Activated T-cell treated with anti-CD3 and anti-CD28 coated beads for 1 hour (primary cell): ENCODE measurements at places on chromosomes 13 and 19.

DNA sequence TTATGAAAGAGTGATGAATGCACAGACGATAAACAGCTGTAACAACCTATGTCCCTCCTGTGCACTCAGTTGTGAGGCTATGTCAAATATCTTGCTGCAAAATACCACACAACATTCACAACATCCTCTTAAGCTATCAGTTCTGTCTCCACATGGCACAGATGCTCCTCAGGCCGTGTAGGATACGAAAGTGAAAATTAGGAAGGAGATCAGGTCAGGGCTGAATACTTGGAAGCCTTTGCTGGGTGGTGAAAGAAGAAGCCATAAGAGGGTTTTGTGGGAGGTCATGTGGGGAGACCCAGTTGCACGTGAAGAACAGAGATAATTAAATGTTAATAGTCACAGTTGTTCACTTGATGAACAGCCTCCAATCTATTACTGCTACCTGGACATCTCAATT lies 58.9 kb downstream of the RXFP2 start:
- DNase-seq, result no peak

DNA sequence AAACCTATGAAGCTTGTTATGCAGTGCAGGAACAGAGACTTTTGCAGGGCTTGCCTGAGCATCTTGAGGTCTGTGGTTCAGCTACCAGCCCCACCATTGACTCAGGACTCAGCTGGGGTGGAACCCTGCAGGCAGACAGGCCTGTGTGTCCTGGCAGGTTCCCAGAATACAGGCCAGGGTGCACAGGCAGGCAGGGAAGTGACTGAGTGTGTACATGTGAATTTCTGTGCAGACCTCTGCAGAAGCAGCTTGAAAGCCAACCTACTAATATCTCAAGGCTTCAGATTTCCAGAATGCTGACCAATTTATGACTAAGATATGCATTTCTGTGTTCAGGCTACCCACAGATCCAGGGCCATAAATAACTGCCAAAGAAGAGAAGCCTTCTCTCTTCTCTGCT lies 254.4 kb downstream of the DLEU7 start:
- no peak for DNase-seq

DNA sequence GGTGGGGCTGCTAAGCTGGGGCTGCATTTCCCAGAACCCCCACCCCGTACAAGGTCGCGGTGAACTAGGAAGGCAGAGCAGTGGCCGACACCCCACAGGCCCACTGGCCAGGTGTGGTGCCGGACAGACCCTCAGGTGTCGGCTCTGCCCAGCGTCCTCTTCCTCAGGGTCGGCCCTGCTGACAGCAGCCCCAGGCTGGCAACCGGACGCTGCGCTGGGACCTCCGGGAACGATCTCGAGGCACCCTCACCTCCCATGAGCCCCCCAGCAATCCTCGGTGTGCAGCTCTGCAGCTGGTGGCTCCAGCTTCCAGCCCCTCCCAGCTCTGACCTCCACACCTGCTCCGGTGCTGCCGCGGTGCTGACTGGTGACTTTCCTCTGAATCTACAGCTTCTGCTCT lies 142.9 kb upstream of the SPACA7 start:
- DNase-seq, result no peak

DNA sequence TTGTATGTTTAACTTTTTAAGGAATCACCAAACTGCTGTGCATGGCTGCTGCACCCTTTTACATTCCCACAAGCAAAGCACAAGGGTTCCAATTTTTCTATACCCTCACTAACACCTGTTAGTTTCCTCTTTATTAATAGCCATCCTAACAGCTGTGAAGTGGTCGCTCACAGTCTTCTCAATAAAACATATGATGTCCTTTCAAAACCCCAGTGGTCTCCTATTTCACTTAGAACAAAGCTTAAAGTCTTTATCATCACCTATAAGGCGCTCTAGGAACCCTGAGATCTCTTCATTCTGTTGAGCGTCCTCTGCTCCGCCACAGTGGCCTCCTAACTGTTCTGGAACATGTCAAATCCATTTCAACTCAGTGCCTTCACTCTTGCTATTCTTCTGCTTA lies 400.5 kb downstream of the KLF12 start:
- DNase-seq, result no peak

- DNase-seq, result no peak
Observed at GRCh38 chr19:32392901-32393300, 12.7 kb upstream of the DPY19L3 start.

DNA sequence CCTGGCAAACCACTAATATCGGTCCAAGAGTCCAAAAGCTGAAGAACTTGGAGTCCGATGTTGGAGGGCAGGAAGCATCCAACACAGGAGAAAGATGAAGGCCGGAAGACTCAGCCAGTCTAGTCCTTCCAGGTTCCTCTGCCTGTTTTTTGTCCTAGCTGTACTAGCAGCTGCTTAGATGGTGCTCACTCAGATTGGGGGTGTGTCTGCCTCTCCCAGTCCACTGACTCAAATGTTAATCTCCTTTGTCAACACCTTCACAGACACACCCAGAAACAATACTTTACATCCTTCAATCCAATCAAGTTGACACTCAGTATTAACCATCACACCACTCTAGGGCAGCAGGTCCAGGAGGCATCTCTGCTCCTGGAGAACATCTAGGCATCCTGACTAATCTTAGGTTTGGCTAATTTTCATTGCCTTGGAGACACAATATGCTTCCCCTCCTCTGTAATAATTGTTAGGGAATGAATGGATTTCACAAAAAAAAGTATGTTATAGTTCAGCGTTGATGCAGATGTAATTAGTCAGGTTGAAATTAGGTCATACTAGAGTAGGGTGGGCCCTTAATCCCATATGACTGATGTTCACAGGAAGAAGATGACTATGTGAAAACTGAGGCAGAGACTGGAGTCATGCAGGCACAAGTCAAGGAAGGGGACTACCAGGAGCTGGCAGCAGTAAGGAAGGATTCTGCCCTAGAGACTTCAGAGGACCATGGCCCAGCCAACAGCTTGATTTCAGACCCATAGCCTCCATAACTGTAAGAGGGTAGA lies 183.4 kb downstream of the RBM26 start:
- DNase-seq, result no peak

- no peak for DNase-seq
Observed at GRCh38 chr13:34886987-34887386, 55.1 kb upstream of the NBEA start.

DNA sequence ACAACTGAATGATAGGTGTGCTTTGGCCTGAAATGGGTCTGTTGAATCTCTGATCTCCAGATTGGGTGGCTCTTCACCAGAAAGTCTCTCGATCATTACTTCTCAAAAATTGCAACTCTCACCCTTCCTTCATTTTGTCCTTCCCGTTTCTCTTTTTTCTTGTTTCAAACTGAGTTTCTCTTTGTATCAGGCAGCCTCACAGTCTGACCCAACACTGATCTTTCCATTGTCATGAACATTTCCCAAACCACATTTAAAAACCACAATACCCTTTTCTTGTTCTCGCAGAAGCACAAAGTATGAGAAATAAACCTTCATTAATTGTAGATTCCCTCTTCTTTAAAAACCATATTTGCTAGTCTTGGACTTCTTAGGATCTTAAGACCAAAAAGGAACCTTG lies 33.6 kb upstream of the HMGB1 start:
- DNase-seq, result no peak

- no peak for DNase-seq
Observed at GRCh38 chr13:23203516-23203915, 22.7 kb downstream of the SGCG start.

DNA sequence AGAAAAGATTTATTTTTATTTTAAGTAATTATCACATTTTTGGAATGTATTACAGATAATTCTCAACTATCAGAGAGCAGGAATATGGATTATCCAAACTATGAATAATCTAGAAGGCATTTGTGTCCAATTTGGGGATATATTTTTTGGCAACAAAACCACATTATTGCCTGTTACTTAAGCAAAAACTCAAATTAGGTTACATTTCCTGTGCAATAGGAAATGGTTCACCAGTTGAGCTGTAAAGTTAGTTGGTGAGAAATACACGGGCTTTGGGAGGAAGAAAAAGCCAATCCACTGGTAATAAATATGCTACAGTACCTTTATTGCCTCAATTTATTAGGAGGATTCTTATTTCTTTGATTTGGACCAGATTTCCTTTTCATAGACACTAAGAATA lies 1075.2 kb downstream of the PCDH9 start:
- no peak for DNase-seq

DNA sequence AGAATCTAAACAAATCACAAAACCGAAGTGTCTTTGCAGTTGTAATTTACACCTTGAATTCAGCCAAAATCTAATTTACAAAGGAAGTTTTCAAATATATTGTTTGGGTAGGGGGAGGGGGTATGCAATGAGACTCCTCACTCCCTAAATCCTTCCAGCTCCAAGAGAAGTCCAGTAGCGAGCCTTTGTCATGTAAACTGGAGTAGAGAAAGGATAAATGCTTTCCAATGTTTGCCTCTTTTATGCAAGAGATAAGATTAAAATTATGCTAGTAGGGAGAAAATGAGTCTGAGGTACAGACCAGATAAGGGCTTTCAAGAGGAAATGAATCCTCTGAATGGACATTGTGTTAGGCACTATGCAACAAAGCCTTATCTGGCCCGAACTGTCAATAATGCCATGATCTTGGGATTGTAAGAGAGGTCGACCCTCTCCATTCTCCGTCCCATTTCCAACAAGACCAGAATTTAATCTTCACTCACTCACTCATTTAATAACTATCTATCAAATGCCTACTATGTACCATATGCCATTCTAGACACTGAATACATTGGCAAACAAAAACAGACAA lies 199.2 kb downstream of the LACC1 start:
- DNase-seq, result no peak

DNA sequence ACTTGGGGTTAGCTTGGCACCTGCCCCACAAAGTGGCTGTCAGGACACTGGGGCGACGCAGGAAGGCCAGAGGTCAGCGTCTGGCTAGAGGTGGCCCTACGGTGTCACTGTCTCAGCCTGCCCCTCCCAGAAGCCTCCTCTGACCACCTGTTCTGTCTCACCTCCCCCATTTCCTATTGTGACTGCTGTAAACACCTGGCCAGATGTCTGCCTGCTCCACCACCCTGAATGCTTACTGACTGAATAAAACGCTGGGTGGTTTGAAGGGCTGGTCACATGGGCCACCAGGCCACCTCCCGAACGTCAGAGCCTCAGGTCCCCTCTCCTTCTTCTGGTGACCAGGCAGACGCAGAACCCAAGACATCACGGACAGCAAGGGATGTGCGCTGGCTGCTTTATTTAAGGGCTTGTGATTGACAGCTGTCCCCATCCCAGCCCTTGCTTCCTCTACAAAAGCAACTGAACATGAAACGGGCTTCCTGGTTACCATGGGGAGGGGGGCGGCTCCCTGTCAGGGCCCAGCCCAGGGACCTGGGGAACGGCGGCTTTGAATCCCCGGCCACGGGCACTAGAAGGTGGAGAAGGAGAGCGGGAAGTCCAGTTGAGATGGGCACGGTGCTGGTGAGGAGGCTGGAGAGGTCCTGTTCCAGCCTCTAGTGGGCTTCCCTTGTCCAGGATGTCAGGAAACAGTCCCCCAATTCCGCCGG lies 6.2 kb downstream of the ELOF1 start:
- no peak for DNase-seq

- no peak for DNase-seq
Observed at GRCh38 chr19:2381148-2381820, 21.2 kb downstream of the TMPRSS9 start.

- no peak for DNase-seq
Observed at GRCh38 chr13:45178349-45179162, 22.3 kb downstream of the KCTD4 start.

GRCh38 chr19:1421218-1421957 lies 14.0 kb downstream of the DAZAP1 start:
- DNase-seq, result no peak

DNA sequence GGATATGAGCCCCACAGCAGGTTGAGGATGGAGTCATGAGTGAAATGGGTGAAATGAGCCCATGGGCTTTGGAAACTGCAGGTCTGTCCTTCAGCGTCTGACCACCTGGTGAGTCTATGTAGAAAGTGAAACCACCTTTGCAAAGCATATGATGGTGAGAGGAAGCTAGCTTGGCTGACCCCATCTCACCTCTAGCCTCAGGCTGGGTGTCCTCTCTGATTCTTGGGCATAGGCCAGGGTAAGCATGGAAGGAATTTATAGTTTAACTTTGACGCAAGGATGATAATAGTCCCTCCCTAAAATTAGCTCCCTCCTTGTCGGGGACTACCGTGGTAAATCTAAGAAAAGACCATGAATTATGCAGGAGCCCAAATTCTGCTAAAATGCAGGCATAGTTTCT lies 16.8 kb upstream of the PSG9 start:
- no peak for DNase-seq

DNA sequence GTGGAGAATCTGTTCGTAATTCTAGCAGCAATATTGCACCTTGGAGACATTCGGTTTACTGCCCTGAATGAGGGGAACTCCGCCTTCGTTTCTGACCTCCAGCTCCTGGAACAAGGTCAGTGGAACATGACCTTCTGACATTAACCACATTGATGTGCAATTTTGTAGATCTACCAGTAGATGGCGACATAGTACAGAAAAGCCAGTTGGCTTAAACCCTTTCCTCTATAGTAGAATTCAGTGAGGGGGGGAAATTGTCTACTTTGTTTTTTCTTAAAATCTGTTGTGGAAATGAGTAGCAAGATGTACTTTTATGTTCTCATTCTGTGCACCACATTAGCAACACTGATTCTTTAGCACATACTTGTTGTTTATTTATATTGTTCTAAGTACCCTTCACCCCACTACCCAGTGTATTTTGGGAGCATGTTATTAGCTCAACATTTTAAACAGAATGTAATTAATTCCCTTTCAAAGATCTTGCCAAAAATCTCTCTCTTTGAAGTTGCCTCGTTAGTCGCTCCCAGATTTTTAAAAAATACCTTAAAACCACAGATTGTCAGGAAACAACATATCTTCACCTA lies 332.2 kb downstream of the MYO16 start:
- no peak for DNase-seq

GRCh38 chr19:17576758-17577456 lies 21.5 kb downstream of the COLGALT1 start:
- no peak for DNase-seq

- no peak for DNase-seq
Observed at GRCh38 chr13:43792076-43792881, 5.5 kb upstream of the ENOX1 start.

DNA sequence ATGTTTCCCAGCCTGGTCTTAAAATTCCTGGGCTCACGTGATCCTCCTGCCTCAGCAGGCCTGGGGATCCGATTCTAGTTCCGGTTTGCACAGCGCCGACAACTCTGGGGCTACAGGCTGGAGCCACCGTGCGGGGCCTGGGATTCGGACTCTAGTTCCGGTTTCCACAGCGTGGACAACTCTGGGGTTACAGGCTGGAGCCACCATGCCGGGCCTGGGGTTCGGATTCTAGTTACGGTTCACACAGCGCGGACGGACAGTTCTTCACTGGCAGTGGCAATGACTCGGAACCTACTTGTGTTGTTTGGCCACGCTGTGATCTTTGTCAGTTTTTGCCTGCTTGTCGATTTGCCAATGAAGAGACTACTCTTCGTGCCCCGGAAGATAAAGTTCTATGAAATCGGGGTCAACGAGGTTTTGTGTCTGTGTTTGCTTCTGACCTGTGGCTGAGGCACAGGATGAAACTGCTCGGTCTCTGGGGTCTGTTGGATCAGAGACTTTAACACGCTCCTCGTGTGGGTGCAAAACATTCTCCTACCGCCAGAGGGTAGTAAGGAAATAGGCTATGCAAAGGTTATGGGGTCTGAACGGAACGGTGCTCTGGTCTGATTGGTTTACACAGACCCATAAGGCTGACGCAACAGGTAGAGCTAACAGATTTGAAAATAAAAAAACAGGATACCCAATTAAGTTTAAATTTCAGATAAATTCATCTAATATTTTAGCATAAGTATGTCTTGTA lies 12.1 kb upstream of the ZSCAN1 start:
- DNase-seq, result peak; percentile 9

GRCh38 chr19:56712611-56713276 lies 41.2 kb upstream of the ZNF835 start:
- DNase-seq, result no peak

GRCh38 chr19:48085904-48086864 lies 24.4 kb downstream of the PLA2G4C start:
- DNase-seq, result no peak
